Activated effector memory CD4-positive, alpha-beta T cell treated with Interleukin-2 at 50 U/mL for 16 hours (primary cell): ENCODE measurements at places on chromosomes 4 and X.

DNA sequence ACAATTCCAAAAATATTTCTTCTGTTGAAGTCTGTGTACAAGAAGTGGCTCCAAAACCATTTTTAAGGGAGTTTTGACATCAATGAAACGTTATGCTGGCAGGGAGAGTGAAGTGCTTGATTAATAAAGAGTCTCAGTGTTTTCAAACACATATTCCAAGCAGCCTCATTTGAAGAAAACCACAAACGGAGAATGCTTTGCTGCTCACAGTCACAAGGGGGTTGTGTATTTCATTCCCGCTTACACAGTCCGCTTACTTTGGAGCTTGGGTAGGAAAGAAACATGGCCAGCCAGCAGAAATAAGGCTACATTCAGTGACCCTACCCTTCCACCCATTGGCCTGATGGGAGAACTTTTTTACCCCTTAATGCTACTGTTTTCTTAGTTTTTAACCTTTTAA, 586.2 kb downstream of the RAB28 start:
- DNase-seq, result no peak

DNA sequence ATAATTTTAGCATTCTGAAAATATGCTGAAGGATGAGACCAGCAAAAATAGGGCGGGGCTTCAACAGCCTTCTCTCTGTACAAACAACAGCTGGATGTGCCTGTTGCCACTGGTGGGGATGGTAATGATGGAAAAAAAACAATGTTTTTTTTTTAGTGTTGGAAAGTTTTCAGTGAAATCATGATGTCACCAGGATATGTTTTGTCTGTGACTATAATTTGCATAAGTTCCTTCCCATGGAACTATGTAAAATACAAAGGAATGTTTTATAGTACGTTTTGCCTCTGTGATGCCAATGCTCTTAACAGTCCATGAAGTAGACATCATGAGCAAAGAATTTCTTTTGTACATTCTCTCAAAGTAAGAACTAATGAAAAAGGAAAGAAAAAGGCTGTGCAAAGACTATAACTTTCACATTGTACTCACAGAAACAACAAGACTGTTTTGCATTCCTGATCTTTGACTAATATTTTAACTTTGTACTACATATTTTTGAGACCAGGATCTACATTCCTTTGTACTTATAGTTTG, 589.7 kb downstream of the SPRY1 start:
- DNase-seq, result no peak

GRCh38 chr4:180926277-180926676, 1316.9 kb upstream of the TENM3 start:
- no peak for DNase-seq

GRCh38 chrX:13699183-13699826, 10.4 kb downstream of the RAB9A start:
- DNase-seq, result no peak

GRCh38 chr4:144499777-144500176, 146.2 kb upstream of the HHIP start:
- DNase-seq, result no peak

DNA sequence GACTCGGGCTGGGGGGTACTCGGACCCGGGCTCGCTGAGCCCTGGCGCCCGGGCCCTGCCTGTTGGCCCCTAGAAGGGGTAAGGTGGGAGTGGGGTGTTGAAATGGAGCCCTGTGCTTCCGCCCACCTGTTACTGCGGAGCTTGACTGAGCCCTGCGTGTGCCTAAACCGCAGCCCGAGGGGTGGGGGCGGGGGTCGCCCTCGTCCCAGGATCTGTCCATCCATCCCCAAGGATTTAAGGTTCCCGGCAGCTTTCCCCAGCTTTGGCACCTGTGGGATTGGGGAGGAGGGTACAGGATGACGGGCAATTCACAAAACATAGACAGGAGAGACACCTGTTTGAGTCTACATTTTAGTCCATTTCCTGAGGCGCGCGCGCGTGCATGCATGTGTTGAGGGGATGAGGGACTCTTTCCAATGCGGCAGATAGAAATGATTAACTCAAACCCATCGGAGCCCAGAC, 779 bp downstream of the GABRQ start:
- no peak for DNase-seq

DNA sequence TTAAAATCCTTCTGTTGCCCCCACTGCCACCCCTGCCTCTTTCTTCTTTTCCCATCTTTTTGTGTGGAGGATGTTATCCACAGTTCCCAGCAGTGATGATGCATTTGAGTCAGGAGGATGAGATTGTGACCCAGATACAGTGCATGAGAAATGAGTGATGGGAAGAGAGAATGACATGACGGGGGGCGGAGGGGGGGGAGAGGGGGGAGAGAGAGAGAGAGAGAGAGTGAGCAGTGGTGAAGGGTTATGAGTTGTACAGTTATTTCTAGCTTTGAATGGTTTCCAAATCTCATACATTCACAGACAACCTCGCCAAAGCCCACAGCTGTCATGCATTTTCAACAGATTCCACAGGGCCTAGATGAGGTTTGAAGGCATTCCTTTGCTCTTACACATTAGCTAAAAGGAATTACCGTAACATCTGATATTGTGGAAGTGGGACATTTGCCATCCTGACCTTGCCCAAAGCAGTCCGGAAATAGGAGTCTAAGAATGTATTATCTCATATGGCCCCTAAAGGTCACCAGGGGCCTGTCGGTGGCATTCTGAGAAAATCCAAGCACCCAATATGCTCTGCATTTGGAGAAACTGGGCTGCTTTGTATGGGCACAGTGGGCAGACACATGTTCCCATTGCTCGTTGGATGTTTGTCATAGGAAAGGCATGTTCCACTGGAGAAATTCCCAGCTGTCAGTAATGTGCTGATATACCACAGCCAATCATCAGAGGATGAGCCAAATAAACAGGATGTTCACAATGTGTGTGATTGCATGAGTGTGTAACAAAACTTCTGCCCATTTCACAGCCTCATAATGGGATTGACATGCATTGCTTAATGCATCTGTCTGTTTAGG, 435.8 kb downstream of the SPRY1 start:
- no peak for DNase-seq

GRCh38 chr4:7540206-7540605, 105.5 kb upstream of the PSAPL1 start:
- DNase-seq, result no peak

GRCh38 chr4:99714179-99714578, 56.6 kb upstream of the C4orf54 start:
- DNase-seq, result no peak

GRCh38 chr4:92679149-92679548, 375.4 kb downstream of the GRID2 start:
- no peak for DNase-seq
